Cardiac fibroblast (primary cell): ENCODE measurements at places on chromosomes 1 and 21.

GRCh38 chr1:29753771-29754572 is 517.6 kb downstream of the PTPRU start:
- no peak for DNase-seq

GRCh38 chr1:59687081-59687480 is 127.7 kb upstream of the HOOK1 start:
- DNase-seq = no peak

- no peak for DNase-seq
Observed at GRCh38 chr21:15804247-15805005, 74.6 kb downstream of the USP25 start.

- DNase-seq = no peak
Observed at GRCh38 chr21:45087022-45087823, 12.8 kb downstream of the ADARB1 start.

DNA sequence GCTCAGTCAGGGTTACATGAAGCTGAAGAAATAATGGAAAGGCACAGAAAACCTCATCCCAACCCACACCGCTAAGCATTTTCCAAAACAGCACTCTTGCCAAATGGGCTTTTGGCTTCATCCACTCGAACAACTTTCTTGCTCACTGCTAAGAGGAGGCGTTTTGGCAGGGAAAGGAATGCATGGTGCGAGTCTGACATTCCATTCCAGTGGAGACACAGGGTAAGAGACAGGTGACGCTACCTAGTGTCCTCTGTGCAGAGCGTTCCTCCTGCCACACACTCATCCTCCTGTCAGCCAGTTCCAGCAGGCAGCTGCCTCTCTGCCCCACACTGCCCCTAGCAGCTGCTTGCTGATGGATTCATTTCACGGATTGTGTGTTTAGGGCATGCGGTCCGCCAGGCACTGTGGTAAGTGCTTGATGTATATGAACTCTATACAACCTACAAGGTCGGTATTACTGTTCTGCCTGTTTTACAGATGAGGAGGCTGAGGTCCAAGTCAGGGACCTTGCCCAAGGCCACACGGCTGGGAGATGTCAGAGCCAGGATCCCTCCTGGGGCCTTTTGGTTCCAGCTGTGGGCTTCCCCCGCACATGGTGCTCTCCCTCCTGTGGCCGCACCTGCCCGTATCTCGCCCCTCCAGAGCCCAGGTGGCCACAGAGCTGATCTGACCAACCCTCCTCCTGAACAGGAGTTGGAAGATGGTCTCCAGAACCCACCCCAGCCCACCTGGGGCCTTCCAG is 25.7 kb upstream of the BACE2 start:
- DNase-seq = peak; percentile 54

DNA sequence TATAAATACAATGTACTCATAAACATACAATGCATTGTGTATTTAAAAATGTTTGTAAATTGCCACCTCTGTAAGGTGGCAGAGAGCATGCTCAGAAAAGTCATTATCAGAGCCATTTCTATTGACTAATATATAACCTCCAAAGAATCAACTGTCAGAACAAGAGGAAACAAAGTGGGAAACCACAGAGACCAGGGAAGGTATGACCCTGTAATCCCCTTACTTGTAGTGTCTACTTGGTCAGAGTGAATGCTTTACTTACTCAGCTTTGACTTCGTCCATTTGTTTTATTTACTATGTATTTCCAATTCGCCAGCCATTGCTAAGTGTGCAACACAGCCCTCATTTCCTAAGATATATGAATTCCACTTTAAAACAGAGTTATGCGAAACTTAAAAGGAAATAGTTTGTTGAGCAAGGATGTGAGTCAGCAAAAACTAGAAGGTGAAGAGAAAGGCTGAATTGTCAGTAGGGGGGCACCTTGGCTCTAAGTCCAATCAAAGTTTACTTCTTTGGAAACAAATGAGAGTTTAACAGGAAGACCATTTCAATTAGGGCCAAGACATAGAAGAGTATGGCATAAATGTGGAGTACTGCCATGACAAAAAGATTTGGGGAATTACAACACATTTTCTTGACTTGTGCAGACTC is 671.7 kb upstream of the PTBP2 start:
- DNase-seq = peak; percentile 6
